ENCODE measurements at places on chromosomes 16 and 17. TPM values are rescaled to one million over a fixed set of nuclear protein-coding genes. Genes with fewer than 3 reads are reported as not detected.

Gene ZKSCAN2
- 20.0 TPM for total RNA-seq

Gene KRTAP4-6
- not detected for total RNA-seq

Gene ABCC11
- 0.47 TPM for total RNA-seq

Gene MT1A
- not detected for total RNA-seq

Gene ZNF771
- 10.7 TPM for total RNA-seq

Gene TNRC6C
- total RNA-seq, result 21.2 TPM

Gene TEKT1
- total RNA-seq, result not detected

Gene ITGB3
- total RNA-seq, result 1.5 TPM

Gene HSF5
- total RNA-seq, result not detected

Gene NPIPB9
- total RNA-seq, result 3.6 TPM

GRCh38 chr17:4035081-4035680, 70.9 kb upstream of the ATP2A3 start:
- DNase-seq, result no peak

- peak; percentile 56 for DNase-seq
Observed at GRCh38 chr17:9928601-9929333, 23.7 kb upstream of the RCVRN start.

GRCh38 chr17:44968225-44969143, at the start of gene C1QL1:
TSS of gene C1QL1 (minus strand) at chr17:44968303. CDS start at chr17:44968048, 255 bp downstream.
- DNase-seq, result peak; percentile 86

- no peak for DNase-seq
Observed at GRCh38 chr16:2350500-2350899, 10.0 kb upstream of the ABCA3 start.

GRCh38 chr17:9367156-9367555, 208.5 kb downstream of the STX8 start:
- DNase-seq, result no peak

DNA sequence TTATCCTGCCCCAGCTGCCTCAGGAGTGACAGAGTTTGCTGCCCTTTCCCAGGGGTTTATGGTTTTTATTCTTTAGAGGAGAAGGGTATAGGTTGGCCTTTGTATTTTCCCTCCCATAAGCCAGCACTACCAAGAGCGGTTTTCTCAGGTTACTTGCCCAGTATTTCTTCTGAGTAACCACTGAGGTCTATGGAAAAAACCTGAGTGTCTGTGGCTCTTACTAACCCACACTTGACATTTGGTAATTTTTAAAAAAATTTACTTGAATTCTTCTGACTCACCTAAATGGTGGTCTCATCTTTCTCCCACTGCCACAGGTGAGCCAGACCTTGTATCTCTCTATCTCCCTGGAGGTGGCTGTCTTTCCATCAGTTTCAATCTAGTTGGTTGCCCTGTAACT, 6.0 kb downstream of the SLC7A6 start:
- no peak for DNase-seq

- no peak for DNase-seq
Observed at GRCh38 chr17:82297280-82297713, 20.1 kb downstream of the CD7 start.

DNA sequence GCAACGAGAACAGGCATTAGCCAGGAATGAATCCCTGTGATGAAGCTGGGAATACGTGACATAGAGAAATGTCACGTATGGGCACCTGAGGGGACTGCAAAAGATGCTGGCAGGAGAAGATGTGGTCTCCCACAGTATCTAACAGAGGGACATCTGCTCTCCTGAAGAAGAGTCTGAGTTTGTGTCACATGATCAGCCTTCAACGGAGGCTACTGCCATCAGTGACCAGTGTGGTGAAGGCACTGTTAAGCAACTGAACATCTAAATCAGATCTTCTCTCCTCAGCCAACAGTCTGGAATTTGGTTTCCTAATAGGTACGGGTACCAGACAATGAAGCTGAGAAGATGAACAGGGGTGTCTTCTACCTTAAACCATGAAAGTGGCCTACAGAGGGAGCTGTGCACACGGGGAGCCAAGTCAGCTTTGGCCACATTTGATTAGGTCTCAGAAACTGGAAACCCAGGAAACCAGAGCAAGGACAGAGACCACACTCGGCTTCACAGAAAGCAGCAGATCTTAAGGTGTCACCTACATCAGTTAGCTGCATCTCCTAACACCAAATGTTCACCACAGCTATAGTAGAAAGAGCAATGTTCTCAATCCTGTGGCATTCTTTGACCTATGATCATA, 41.8 kb downstream of the BRD7 start:
- no peak for DNase-seq

DNA sequence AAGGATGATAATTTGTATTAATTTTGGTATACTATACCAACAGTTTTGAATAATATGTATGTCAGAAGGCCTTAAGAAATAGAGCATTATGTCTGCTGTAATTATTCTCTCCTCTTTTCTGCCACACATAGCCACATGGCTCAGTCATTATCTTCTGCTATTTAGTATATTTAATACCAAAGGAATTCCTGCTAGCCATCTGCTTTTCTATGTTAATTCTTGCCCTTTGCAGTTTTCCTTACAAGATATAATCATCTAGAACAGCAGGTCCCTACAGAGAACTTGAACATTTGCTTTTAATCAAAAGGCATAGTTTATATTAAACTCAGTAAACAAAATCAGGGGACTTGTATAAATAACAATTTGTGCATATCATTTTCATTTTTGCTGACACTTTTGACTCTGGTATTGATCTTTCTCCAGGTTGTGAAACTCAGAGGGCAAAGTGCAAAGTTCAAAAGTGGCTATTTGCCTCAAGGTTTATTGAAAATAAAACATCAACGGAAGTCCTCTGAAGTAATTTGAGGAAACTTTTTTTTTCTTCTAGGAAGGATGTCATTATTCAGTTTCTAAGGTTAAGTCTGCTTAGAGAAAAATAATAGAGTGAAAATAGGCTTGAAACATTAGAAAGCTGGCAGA, 702.0 kb downstream of the KCNJ2 start:
- no peak for DNase-seq

DNA sequence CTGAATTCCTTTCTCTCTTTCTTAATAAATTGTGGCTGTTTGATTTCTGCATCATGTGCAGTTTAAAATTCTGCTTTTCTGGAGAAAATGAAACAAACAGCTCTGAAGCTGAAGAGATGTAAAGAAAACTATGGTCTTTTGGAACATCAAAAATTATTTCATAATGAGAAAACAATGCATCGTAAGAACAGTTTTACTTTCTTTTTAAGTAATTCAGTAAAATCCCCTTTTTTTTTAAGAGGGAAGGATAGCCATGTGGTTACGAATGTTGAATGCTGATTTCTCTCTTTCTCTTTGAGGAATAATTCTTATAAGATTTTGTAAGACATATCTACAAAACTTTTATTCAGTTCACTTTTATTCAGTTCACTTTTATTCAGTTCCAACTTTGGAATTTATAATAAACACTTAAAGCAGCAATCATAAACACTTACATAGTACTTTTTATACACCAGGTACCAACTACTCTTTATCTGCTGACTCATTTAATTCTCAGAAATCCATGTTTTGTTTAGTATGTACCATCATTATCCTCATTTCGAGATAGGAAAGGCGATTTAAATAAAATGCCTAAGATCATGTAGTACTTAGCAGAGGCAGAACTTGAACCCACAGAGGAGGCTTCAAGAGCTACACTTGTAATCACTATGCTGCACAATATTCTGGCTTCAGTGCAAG, 26.6 kb downstream of the CNTNAP4 start:
- DNase-seq, result no peak

DNA sequence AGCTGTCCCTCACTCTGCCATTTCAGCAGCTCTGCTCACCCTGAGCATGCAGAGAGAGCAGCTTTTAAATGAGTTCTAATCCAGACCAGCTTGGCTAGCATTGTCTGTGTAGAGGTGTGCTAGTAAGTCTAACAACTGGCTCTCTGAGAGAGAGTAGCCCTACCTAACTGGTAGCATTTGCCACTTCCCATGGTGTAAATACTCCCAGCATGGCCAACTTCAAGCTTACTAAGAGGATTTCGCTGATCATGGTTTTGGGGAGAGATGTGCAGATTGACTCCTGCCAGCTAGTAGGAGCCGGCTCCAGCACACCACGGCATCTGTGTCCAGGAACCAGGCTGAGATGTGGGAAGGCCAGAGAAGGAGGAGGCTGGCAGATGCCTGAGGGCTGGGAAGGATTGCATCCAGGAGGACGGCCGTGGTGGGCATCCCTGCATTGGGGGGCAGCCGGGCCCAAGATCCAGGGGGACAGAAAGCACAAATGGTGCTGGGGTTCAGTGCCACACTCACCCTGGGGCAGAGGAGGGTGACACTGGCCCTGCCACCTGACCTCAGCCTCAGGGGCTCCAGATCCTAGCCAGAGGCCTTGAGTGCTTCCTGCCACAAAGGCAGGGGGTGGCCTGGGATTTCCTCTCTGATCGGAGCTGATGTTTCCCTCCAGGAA, 394.9 kb upstream of the TNRC6C start:
- no peak for DNase-seq

DNA sequence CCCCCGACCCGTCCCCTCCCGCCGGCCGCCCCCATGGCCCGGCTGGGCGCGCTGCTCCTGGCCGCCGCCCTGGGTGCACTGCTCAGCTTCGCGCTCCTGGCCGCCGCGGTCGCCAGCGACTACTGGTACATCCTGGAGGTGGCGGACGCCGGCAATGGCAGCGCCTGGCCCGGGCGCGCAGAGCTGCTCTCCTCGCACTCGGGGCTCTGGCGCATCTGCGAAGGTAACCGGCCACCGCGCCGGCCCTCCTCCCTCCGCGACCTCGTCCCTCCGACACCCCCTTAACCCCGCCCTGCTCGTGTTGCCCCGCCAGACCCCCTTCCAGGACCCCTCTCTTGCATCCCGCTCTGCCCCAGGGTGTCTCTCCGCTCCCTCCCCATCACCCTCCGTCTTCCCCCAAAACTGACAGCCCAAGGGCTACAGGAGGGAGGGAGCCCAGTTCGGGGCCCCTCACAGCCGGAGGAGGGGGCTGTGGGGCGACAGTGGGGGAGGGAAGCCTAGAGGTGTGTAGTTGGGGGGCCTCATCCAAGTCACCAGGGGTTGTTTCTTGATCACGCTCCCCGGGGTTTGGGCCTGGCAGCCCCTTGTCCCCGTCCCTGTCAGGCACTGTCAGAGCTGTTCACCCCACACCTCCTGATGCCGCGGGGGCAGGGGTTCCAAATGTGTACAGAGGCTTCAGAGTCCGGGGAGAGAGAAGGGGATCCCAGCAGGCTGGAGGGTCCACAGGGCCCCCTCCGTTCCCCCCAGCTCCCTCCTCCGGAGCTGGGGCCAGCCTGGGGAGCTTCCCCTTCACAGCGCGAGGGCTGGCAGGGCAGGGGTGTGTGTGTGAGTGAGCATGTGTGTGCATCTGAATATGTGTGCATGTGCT, 794 bp downstream of the TMEM235 start:
- DNase-seq, result no peak

DNA sequence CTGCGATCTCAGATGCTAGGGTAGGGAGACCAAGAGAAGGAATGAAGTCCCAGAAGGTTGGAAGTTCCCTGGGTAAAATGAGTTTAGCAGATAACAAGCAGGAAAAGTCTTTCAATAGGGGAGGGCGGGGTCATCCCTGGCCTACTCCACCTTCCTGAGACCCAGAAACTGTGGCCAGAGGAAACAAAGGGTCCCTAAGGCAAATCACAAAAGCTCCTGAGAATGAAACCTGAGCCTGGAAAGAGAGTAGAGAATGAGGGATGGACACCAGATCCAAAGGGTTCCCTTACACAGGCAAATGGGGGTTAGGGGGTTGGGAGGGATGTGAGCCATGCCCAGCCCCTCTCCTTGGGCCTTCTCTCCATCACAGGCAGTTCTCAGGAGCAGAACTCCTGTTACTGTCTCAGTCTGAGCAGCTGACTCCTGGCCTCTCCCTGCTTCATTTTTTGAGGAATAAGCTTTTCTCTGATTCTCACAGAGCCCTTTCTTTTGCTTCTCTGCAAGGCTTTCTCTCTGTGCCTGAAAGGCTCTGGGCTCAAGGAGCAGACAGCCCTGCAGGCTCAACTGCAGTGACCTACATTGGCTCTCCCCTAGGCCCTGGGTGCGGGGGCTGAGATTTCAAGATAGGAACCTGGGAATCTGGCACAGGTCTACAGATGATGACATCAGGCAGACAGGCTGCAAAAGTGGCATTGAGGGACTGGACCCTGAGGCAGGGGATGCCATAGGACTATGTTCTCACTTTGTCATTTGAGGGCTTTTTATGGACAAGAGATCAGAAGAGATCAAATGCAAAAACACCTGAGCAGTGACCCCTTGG, 9.8 kb upstream of the NR1D1 start:
- no peak for DNase-seq

GRCh38 chr16:87371261-87371866, 12.2 kb downstream of the FBXO31 start:
- no peak for DNase-seq

- DNase-seq, result no peak
Observed at GRCh38 chr16:4283441-4283840, 10.6 kb upstream of the TFAP4 start.

- DNase-seq, result peak; percentile 78
Observed at GRCh38 chr17:81419319-81419885, 24.1 kb downstream of the BAHCC1 start.

- DNase-seq, result no peak
Observed at GRCh38 chr16:82728901-82729300, 102.1 kb downstream of the CDH13 start.

- no peak for DNase-seq
Observed at GRCh38 chr17:47871048-47871447, 20.1 kb upstream of the SP6 start.

- no peak for DNase-seq
Observed at GRCh38 chr16:78317564-78318240, 218.2 kb downstream of the WWOX start.

- no peak for DNase-seq
Observed at GRCh38 chr16:21199607-21200218, 11.7 kb downstream of the ZP2 start.

DNA sequence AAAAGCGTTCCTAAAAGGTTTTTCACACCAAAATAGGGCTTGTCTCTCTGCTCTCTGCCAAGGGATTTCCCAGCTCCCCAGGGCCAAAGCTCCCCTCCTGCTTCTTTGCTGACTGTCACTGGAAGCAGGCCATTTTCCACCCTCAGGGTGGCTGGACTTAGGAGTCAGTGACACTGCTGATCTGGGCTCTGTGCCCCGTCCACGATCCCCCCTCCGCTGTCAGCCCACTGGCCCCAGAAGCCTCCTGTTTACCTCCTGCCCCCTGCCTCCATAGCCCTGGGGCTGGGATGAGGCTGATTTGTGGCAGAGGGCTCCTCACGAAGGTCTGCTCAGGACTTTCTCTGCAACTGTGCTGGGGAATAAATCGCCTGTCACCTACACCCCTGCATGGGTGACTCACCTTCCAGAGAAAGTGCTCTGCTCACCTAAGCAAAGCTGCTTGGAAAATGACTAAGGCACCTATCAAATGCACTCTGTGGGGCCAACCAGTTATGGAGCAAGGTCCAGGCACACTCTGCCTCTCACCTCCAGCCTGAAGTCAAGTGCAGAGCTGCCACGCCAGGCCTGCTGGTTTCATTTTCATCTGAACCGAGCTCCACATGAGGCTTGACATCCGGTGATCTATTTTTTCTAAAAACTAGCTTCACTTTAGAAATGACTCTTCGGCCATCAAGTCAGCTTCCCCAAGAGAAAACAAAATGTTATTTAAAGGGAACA, 4.9 kb downstream of the MAP3K14 start:
- DNase-seq, result no peak

DNA sequence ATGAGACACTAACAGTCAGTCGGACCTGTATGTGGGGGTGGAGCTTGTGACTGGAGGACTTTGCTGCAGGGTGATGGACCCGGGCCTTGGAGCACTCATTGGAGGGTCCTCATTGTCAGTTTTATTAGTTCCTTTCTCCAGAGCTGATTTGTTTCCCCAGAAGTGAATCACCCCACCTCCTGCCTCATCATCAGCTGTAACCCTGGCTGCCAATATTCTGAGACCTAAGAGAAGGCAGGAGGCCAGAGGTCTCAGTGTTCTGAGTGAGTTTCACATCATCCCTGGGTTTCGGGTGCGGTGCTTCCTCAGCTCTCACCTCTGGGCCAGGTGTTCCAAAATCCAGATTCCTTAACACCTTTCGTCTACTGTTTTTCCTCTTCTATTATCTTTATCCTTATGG, 49.9 kb upstream of the KIFC3 start:
- no peak for DNase-seq
